ENCODE measurements at places on chromosomes 7 and 10.

DNA sequence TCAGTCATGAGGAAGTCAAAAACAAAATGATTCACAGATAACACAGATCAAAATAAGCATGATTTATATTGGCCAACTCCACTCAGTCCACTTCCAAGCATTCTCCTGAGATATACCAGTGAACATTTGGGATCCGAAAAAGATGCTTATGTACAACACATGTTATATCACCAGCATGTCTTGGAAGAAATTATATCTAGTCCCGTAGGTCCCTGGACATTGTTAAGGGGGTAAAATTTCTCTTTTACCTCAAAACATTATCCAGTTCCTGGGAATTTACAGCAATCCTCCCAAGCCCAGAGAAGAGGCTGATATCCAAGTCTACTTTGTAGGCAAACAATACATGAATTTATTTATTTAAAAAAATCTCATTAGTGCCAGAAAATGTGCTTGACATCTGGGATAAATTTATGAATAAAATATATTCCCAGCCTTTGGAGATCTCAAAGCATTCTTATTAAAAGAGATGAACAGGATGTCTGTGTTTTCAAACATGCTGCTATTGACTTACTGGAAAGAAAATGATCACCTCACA, 582.2 kb upstream of the ZWINT start:
- no peak for DNase-seq

DNA sequence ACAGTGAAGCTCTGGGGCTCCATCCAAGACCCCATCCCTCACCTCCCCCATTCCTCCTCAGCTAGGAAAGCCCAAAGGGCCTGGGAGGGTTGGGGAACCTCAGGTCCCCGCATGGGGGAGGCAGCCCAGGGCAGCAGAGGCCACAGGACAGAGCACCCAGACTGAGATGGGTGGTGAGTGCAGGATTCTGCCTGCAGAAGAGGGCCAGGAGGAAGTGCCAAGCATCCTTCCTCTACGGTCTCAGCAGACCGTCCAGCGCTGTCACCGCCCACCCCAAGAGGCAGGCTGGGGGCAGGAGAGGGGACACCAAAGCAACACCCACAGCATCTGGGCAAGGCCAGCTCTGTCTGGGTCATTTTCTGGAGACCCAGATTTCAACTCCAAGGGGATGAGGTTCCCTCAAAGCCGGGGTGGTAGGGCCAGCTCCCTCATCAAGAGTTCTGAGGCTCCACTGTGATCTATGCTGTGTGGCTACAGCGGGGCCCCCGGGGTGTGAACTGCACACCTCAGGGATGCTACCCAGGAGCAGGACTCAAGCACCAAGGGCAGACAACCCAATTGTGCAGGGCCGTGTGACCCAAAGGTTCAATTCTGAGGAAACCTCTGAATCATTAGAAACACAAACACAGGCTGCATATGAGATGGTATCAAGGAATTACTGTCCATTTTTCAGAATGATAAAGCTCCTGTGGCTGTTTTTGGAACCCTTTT, 46.8 kb downstream of the CAMK2B start:
- no peak for DNase-seq

GRCh38 chr7:50449501-50449880, 659 bp downstream of the FIGNL1 start:
- DNase-seq, result no peak

DNA sequence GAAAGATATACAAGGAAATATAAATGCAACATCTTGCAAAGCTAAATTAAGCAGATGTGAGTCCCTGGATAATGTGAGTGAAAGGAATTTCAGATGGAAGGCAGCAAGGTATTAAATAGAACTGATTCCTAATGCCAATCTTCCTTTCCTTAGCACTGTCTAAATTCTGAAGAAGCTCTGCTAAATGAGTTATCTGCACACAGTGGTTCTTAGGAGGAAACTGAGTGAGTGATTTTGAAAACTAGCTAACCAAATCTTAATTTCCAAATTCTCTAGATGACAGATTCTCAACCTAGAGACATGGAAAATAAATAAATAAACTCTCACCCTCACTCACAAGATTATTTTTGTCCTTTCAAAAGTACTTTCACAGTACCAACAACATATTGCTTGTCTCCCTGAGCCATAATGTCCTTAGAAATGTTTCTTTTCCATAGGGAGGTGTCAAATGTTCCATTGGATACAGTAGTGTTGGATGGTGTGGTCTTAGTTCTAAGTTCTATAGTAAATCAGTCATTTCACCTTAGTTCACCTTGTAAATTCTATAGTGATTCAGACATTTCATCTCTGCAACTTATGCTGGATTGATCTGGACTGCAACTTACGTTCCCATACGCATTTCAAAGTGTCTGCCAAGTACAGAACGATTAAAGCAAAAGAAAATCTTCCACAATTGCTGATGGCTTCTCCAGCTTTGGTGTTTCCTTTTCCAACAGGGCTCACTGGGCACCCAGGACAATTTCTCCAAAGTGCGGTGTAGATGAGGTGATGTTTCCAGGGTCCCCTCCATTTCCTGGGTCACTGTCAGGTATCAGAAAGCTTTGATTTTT, 145.4 kb upstream of the FAM171A1 start:
- no peak for DNase-seq

GRCh38 chr7:129969881-129970446, 17.2 kb upstream of the UBE2H start:
- no peak for DNase-seq

- no peak for DNase-seq
These were observed 11.7 kb upstream of the GPAM start for GRCh38 chr10:112195224-112195623.

DNA sequence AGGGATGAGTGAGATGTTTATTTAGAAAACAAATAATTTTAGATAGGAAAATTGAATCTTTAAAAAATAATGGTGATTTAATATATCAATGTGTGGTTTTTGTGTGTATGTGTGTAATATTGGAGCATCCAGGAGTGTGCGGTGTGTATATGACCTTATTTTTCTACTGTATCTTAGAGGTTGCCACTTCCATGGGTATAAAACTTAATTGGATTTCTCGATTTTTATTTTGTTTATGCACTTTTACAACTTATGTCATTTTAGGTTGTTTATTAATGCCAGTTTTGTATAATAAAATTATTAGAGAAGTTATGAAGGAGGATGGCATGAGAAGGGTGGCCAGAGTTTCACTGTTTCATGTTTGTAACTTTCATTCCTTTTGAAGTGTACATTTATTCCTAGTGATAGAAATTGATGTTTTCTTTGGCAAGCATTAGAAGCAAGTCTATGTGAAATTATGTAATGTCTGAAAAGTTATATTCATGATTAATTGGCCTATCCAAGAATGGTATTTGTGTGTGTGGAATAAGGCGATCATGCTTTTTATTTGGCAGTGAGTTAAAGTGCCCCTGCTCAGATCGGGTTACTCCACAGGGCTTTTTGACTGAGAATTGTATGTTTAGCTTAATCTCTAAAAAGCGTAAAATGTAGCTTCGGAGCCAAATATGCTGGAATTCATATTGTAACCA, 110.3 kb downstream of the KAT6B start:
- no peak for DNase-seq

DNA sequence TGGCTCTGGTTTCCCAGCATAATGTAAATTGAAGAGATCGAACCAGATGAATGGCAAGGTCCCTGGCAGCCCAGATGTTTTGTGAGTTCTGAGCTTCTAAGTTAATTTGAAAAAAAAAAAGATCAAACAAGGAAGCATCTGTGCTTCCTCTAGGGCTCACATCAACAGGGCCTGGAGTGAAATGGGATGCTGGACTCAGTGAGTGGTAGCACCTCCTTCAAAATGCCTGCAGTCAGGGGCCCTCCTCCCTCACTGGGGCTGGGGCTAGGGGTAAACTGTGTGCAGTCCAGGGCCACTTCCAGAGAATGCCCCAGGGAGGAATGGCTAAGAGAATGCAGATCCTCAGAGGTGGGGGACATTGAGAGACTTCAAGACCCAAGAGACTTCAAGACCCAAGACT, 6.0 kb upstream of the CUEDC2 start:
- DNase-seq, result no peak

DNA sequence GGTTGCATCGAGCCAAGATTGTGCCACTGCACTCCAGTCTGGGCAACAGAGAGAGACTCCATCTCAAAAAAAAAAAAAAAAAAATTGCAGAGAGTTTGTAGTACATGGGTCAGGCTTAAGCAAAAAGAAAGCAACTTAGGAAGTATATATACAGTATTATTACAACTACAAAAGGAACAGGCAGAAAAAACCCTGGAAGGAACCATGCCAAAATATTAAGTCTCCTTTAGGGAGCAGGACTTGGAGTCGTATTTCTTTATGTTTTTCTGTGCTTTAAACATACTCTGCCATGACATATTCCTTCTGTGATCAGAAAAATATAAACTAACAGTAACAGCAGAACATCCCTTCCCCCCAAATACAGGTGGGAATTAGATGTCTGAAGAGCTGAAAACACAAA, 144.4 kb downstream of the CUX1 start:
- no peak for DNase-seq

DNA sequence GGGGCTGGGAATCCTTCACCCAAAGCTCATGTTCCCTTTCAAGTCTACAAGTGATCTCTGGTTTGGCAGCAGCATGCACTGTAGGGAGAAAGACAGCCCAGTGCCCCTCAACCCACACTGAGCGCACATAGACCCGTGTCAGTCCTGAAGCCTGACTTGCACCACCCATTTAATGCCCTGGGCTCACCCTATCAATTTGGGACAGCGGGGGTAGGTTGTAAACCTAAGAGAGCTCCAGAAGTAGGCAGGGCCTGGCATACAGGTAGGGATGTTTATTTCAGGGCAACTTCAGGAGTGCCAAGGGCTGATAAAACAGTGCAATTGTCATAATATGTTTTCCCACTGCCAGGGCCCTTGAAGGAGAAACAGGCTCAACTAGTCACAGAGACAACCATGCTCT, 3.5 kb upstream of the ATP6V0E2 start:
- no peak for DNase-seq

DNA sequence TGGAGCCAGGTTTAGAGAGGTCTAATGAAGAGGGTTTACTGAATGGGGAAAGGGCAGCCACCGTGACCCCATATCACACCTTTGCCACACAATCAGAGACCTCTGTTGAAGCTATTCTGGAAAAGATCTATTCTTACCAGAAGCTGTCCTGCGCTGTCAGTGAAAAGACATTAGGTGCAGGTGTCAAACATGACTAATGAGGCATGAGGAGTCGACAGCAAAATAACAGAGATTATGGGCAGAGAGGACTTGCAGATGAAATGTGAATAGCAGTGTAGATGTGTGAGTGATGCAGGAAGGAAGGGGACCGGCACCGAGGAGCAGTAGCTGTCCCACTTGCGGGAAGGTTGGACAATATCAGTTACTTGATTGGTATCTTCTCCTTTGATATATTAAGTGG, 627.7 kb upstream of the GALNT17 start:
- no peak for DNase-seq

DNA sequence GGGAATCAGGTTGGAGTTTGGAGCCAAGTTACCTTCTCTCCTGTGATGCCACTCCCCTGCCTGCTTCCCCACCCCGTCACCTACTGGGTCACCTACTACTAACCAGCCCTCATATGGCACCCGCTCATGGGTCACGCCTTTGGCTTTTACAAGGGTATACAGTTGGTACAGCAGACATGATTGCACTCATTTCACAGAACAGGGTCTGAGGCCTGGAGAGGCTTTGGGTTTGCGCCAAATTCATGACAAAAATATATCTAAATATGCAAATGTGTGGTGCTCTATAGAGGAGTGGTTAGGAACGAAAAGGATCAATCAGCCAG, 10.7 kb downstream of the CRYGN start:
- no peak for DNase-seq

DNA sequence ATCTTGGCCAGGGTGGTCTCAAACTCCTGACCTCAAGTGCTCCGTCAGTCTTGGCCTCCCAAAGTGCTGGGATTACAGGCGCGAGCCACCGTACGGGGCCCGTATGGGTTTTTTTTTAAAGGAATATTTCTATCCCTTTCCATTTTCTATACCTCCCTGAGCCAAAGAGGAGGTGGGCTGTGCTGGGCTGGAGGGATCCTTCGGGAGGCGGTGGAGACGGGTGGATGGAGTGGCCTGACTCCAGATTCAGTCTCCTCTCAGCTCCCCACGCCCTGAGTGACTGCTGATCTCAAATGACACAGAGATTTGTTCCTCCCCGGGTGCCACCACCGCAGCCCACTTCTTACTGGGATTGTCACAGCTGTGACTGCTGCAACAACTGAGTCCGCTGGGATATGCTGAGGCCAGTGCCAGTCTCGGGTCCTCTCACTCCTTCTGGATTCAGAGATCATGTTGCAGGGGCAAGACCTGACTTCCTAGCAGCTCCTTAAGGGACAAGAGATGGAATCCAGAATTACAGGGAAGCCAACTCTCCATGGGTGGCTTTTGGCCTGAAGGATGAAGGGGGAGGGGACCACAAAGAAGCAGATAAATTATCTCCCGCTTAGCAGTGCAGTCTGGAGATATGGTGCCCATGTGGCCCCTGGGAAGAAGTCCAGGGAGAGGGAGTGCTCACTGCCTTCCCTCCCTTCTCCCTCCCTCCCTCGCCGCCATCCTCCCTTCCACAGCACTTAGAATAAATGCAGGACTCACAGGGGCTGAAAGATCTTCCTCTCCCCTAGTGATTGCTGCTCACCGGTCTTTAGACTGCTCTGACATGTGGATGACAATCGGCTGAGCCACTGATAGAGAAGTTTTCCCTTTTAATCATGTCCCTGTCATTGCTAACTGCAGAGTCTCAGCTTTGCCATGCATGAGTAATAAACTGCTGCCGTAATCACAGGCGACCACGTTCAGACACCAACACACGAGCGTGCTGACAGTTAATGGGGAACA, 14.3 kb downstream of the GALNT17 start:
- no peak for DNase-seq

DNA sequence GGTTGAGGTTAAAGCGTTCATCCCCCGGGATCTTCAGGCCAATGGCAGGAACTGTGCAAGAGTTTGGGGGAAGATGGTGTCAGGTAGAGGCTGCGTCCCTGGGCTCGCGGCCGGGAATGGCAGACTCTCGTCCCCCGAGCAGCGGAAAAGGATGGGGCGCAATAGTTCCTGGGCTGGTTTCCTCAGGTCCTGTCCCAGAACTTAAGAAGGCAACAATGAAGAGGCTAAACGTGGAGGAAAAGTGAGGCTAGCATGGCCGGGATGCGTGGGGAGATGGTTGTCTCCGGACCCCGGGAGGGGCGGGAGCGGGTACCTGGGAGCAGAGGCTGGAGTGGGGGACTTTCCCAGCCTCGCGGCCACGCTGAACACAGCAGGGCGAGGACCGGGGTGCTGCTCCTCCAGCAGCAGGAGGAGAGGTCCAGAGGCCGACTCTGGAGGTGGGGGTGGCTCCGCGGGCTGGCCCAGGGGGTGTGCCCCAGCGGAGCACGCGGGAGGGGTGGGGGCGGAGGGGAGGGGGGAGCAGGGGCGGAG, 882 bp downstream of the IRF5 start:
- no peak for DNase-seq

GRCh38 chr10:75565286-75566251, 134.1 kb downstream of the LRMDA start:
- DNase-seq, result no peak

GRCh38 chr10:117137031-117137910, 799 bp downstream of the VAX1 start:
- no peak for DNase-seq

DNA sequence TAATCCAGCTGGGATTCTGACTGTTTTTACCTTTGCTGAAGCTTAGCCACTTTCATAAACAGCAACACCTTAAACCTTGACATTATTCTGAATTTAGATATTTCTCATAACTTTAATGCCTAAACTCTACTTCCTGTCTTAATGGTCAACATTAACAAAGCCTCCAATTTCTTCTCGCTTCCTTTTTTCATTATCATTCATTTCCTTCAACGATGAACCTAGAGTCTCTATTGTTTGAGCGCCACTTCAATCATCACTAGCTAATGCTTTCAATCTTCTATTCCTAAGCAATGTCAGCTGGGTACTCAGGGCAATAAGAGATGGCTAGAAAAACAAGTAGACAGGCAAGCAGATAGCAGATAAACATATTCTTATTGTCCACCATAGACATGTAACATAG, 96.6 kb upstream of the TMEM196 start:
- DNase-seq, result no peak
